ENCODE measurements at places on chromosomes 13 and 19. TPM values are rescaled to one million over a fixed set of nuclear protein-coding genes. Genes with fewer than 3 reads are reported as not detected.

DNA sequence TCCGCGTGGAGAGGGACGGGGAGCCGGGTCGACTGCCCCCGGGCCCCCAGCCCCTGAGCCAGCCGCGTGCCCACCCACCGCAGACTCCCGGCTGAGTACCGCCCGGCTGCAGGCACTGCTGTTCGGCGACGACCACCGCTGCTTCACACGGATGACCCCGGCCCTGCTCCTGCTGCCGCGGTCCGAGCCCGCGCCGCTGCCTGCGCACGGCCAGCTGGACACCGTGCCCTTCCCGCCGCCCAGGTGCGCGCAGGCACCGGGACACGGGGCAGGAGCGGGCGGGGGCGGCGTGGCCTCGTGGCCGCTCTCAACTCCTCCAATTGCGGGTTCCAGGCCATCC is 1.6 kb downstream of the AMH start:
- H3K4me1 ChIP-seq: peaks cover 3% of the 10 kb centered on the region
- H3K27me3 ChIP-seq: peaks cover 4% of the 10 kb centered on the region
- no peak for DNase-seq
- H3K4me3 ChIP-seq: no peak overlapping the region

GRCh38 chr19:19379527-19379926 is 25.9 kb upstream of the GATAD2A start:
- H3K4me1 ChIP-seq: peaks cover 5% of the 10 kb centered on the region
- H3K27ac ChIP-seq: no peak overlapping the region
- H3K27me3 ChIP-seq: no peaks in the 10 kb centered on the region
- peaks cover 2% of the 10 kb centered on the region for H3K36me3 ChIP-seq
- DNase-seq: no peak
- no peak overlapping the region for H3K4me3 ChIP-seq

GRCh38 chr19:47614021-47614295 is 5.0 kb downstream of the BICRA start:
- no peaks in the 10 kb centered on the region for H3K27me3 ChIP-seq
- peak overlapping the region; percentile 74 for H3K27ac ChIP-seq
- peaks cover 23% of the 10 kb centered on the region for H3K4me1 ChIP-seq

RFX2 gene
- total RNA-seq: 24.2 TPM

GRCh38 chr19:54029930-54030490 is 33.7 kb downstream of the VSTM1 start:
- H3K4me3 ChIP-seq: no peak overlapping the region
- no peaks in the 10 kb centered on the region for H3K4me1 ChIP-seq
- no peak overlapping the region for H3K27ac ChIP-seq
- H3K27me3 ChIP-seq: peaks cover 16% of the 10 kb centered on the region
- peak; percentile 35 for DNase-seq

DNA sequence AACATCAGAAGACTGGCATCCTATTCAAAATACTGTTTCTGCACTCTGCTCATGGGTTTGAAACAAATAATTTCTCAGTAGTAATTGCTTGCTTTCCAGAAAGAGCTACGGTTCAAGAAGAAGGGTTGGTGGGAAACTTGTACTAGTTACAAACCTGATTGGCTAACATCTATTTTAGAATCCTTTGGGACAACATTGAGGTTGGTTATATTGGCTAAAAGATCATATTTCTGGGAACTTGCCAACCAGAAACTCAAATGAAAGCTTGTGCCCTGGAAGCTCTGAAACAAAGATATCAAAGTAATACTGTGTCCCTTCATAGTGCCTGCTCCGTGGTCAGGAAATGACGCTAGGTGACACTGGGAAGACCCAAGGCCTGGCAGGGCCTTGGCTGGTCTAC is 141.7 kb downstream of the LACC1 start:
- H3K27me3 ChIP-seq: peaks cover 7% of the 10 kb centered on the region
- peaks cover 19% of the 10 kb centered on the region for H3K4me1 ChIP-seq
- no peak for DNase-seq
- H3K4me3 ChIP-seq: no peak overlapping the region

RNASEH2B gene
- 43.1 TPM for total RNA-seq

- H3K27me3 ChIP-seq: no peaks in the 10 kb centered on the region
- no peak overlapping the region for H3K27ac ChIP-seq
- no peak overlapping the region for H3K4me3 ChIP-seq
- H3K4me1 ChIP-seq: no peaks in the 10 kb centered on the region
These were observed 62.3 kb downstream of the KCNC3 start for GRCh38 chr19:50266896-50267295.

GRCh38 chr19:2042485-2043250 is 8.4 kb downstream of the MKNK2 start:
- H3K4me1 ChIP-seq: peaks cover under 1% of the 10 kb centered on the region
- DNase-seq: no peak
- H3K4me3 ChIP-seq: peak overlapping the region; percentile 41
- H3K27ac ChIP-seq: peak overlapping the region; percentile 71

- H3K4me3 ChIP-seq: no peak overlapping the region
- no peak overlapping the region for H3K27ac ChIP-seq
- H3K4me1 ChIP-seq: no peaks in the 10 kb centered on the region
- no peak for DNase-seq
- H3K27me3 ChIP-seq: no peaks in the 10 kb centered on the region
These were observed 9.0 kb downstream of the PLPPR3 start for GRCh38 chr19:812747-813218.

GRCh38 chr19:17780781-17781180 is 14.2 kb upstream of the B3GNT3 start:
- DNase-seq: no peak
- no peak overlapping the region for H3K27ac ChIP-seq
- H3K27me3 ChIP-seq: peaks cover 30% of the 10 kb centered on the region
- H3K4me1 ChIP-seq: peaks cover 3% of the 10 kb centered on the region
- no peaks in the 10 kb centered on the region for H3K36me3 ChIP-seq

- H3K27ac ChIP-seq: peak overlapping the region; percentile 96
- peak overlapping the region; percentile 95 for H3K4me3 ChIP-seq
- H3K36me3 ChIP-seq: peaks cover 1% of the 10 kb centered on the region
- DNase-seq: no peak
These were observed 491 bp downstream of the ZNF525 start for GRCh38 chr19:53365899-53366493.

- no peak overlapping the region for H3K27ac ChIP-seq
- no peaks in the 10 kb centered on the region for H3K36me3 ChIP-seq
- peaks cover 20% of the 10 kb centered on the region for H3K27me3 ChIP-seq
- H3K4me1 ChIP-seq: no peaks in the 10 kb centered on the region
These were observed 36.6 kb upstream of the MATK start for GRCh38 chr19:3822683-3823349.

DNA sequence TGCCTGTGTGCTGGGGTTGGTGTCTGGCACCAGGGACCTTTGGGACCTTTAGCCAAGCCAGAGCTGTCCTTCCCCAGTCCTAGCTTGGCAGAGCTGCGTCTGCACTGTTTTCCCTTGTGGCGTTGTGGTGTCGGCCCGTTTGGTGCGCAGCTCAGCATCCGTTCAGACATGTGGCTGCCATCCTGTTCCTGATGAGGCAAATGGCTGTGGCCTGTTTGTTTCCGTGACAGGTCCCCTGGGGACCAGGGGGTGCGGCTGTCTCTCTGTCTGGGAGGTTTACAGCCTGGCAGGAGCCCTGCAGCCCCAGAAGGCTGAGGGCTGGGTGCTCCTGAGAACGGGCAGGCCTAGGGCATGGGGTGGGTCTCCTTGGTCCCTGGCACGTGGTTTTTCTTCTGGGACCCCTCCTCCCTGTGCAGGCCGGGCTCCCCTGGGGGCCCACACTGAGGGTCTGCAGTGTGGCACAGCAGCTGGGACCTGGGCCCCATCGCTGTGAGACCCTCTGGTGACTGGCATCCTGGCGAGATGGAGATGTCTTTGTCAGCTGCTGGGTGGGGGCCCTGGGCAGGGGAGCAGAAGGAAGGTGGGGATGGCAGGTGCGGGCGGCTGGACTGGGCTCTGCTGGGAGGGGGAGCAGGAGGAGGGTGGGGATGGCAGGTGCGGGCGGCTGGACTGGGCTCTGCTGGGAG is 4.0 kb downstream of the SPPL2B start:
- no peak for DNase-seq
- no peak overlapping the region for H3K4me3 ChIP-seq
- H3K36me3 ChIP-seq: peaks cover 3% of the 10 kb centered on the region
- H3K27me3 ChIP-seq: no peaks in the 10 kb centered on the region
- peak overlapping the region; percentile 64 for H3K27ac ChIP-seq

GRCh38 chr13:38395497-38395788 is 45.8 kb downstream of the UFM1 start:
- H3K4me3 ChIP-seq: no peak overlapping the region
- peaks cover 2% of the 10 kb centered on the region for H3K36me3 ChIP-seq
- peak overlapping the region; percentile 14 for H3K27ac ChIP-seq
- peaks cover 23% of the 10 kb centered on the region for H3K4me1 ChIP-seq
- H3K27me3 ChIP-seq: peaks cover 10% of the 10 kb centered on the region

DNA sequence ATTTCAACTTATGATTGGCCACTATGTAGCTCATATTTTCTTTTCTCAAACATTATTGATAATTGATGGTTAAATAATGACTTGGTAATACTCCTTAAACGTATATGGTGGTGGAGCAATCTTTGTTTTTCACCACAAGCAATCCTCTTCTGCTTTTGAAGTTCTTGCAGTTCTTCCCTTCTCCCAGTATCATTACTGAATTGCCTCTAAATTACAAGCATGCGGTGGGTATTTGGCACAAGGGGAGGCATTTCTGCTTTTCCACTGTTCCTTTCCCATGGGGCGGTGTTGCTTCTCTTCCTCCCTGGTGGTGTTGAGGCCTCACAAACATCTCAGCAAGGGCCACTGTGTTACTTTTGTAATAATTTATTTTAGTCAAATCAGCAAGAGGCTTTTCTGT is 234.4 kb upstream of the RXFP2 start:
- H3K4me3 ChIP-seq: no peak overlapping the region
- H3K36me3 ChIP-seq: no peaks in the 10 kb centered on the region
- H3K4me1 ChIP-seq: no peaks in the 10 kb centered on the region
- no peak overlapping the region for H3K27ac ChIP-seq
- DNase-seq: no peak

DNA sequence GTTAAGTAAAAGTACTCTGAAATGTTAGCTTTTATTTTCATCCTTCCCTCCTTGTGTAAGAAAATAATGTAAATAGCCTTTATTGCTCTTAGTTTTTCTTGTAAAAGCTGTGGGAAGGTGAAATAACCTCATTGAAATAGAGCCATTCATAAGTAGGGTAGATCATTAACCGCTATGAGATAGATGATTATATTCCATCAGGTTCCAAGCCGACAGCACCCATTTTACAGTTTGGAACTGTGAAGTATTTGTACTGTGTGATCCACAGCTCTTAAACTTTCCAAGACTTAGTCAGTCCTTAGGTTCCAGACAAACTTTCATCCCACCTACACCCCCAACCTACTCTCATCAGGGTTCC is 216.5 kb downstream of the TSHZ3 start:
- no peak overlapping the region for H3K27ac ChIP-seq
- H3K4me1 ChIP-seq: no peaks in the 10 kb centered on the region
- no peak for DNase-seq

INSR gene
- total RNA-seq: 67.5 TPM

GRCh38 chr19:43711751-43712355 is 4.0 kb upstream of the IRGC start:
- no peak for DNase-seq
- H3K27ac ChIP-seq: no peak overlapping the region
- peaks cover 2% of the 10 kb centered on the region for H3K4me1 ChIP-seq
- peaks cover 16% of the 10 kb centered on the region for H3K27me3 ChIP-seq
- peaks cover 1% of the 10 kb centered on the region for H3K36me3 ChIP-seq

KLF5 gene
- total RNA-seq: 111 TPM

GRCh38 chr13:105220063-105220462 is 1315.4 kb downstream of the EFNB2 start:
- no peaks in the 10 kb centered on the region for H3K27me3 ChIP-seq
- no peaks in the 10 kb centered on the region for H3K36me3 ChIP-seq
- H3K27ac ChIP-seq: no peak overlapping the region
- H3K4me1 ChIP-seq: peaks cover 1% of the 10 kb centered on the region
- DNase-seq: no peak
- no peak overlapping the region for H3K4me3 ChIP-seq

PRRG2 gene
- 6.8 TPM for total RNA-seq

DNA sequence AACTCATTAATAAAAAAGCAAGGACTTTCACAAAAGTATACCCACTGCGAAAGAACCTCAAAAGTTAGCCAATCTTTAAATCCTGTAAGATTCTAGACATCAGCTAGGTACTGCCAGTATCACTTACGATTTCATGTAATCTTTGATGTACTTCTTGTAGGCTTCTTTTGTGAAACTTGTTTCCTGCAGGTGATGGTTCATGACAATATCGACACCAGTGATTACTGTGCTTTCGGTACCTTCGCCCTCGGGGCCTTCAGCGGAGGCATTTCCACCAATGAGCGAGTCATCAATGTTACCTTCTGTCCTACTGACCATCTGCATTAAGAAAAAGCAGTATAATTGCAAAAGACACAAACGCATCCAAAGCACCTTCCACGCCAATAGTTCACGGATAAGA is 1.1 kb downstream of the TPT1 start:
- H3K27ac ChIP-seq: peak overlapping the region; percentile 100
- H3K4me3 ChIP-seq: peak overlapping the region; percentile 96
- peaks cover 24% of the 10 kb centered on the region for H3K4me1 ChIP-seq
- H3K27me3 ChIP-seq: no peaks in the 10 kb centered on the region
- peaks cover 38% of the 10 kb centered on the region for H3K36me3 ChIP-seq

C19orf47 gene
- 19.0 TPM for total RNA-seq

- no peaks in the 10 kb centered on the region for H3K36me3 ChIP-seq
- H3K4me3 ChIP-seq: no peak overlapping the region
- peaks cover 5% of the 10 kb centered on the region for H3K27me3 ChIP-seq
- no peaks in the 10 kb centered on the region for H3K4me1 ChIP-seq
These were observed 44.8 kb upstream of the ALOX5AP start for GRCh38 chr13:30690282-30691188.

DNA sequence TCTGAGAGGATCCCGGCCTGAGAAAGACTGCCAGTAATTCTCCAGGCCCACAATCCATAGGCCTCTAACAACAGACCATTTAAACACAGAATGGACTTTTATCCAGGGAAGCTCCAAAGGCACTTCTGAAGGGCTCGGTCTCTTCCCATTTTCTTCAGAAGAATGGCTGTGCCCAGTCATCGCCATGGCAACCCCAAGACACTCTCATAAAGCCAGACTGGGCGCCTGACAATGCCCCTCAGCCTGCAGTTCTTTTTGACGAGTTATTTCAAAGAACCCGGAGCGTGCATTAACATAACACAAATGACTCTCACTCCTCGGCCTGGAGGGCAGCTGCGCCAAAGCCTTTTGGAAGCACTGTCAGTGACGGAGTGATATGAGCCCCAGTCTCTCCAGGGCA is 61.0 kb downstream of the RASA3 start:
- peak overlapping the region; percentile 52 for H3K27ac ChIP-seq
- peaks cover 1% of the 10 kb centered on the region for H3K36me3 ChIP-seq
- DNase-seq: no peak
- H3K27me3 ChIP-seq: peaks cover 4% of the 10 kb centered on the region
- H3K4me3 ChIP-seq: no peak overlapping the region

DNA sequence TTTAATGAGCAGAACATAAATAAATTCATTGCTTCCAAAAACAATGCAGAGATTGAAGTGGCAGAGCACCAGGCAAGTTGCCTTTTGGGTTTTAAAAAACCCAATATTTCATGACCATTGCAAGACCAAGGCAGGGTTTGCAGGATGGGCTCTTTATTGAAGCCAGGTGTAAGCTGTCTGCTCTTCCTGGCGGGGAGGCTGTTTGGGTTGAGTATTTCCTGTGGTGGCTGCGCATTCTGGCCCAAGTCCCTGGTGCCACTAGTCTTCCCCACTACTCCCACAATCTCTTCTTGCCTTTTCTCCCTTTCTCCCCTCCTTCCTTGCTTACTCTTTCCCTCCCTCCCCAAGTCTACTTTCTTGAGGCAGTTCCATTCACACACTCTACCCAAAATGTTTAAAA is 116.4 kb downstream of the AKAP11 start:
- no peak overlapping the region for H3K27ac ChIP-seq
- no peaks in the 10 kb centered on the region for H3K36me3 ChIP-seq
- no peaks in the 10 kb centered on the region for H3K4me1 ChIP-seq
- no peak for DNase-seq

All from progenitor cell of endocrine pancreas (in vitro differentiated cells).